ENCODE measurements at places on chromosomes 2 and 18.

DNA sequence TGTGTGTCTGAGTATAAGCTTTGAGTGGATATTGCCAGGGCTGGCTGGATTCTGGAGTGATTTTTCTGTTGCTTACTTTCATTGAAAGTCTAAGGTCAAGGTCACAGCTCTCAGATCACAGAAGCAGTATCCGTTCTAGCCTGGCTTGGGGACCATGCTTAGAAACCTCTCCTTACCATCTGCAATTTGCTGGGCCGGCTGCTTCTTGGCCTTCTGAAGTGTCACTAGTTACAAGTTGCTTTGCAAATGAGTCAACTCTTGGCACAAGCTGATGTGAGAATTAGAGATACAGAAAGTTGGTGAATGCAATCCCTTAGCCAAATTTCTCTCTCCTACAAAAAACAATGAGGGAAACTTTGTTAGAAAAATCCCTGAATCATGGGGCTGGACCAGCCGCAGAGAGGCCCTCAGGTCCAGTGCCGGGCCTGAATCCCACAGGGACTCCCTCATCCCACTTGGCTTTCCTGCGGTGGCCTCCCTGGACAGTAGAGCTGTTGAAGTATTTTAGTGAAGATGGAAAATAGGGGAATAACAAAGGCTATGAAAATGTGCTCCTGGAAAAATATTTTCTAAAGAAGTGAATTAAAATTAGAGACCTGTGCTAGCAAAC lies 92.7 kb upstream of the CNGA3 start:
- DNase-seq = no peak

DNA sequence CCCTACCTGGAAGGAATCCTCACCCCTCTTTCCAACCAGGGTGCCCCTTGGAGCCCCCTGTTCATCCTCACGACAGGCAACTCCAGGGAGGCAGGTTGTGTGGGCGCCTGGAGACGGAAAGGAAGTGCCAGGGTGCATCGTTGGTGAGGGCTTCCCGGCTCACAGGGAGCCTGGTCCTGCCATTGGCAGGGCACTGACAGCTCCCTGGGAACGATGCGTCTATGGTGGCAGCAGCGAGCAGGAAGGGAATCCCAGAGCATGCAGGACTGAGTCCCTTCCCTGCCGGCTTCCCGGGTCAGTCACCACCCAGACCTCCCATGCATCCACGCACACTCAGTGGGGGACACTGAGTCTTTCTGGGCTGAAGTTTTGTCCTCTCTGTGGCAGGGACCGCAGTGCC lies 117.6 kb downstream of the INHBB start:
- no peak for DNase-seq

GRCh38 chr18:70321616-70322015 lies 32.8 kb downstream of the SOCS6 start:
- no peak for DNase-seq

GRCh38 chr2:218252509-218253231 lies 8.1 kb upstream of the GPBAR1 start:
- DNase-seq = no peak

GRCh38 chr2:109463236-109463635 lies 150.5 kb downstream of the SEPTIN10 start:
- no peak for DNase-seq

DNA sequence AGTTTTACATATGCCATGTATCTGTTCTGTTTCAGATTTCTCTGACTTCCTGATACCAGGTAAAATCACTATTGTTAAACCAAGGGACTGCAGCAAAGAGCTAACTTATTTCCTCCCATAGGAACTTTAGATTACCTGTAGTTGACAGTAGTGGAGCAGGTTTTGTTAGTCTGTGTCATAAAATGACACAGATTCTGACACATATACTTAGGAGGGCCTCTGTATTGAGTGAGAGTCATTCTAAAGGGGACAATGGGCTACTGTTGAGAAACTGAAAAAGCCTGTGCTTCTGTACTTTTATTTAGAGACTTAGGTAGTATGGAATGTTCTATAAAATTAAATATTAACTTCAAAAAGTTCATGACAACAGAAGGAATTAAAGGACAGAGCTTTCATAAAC lies 48.2 kb downstream of the KCMF1 start:
- no peak for DNase-seq

DNA sequence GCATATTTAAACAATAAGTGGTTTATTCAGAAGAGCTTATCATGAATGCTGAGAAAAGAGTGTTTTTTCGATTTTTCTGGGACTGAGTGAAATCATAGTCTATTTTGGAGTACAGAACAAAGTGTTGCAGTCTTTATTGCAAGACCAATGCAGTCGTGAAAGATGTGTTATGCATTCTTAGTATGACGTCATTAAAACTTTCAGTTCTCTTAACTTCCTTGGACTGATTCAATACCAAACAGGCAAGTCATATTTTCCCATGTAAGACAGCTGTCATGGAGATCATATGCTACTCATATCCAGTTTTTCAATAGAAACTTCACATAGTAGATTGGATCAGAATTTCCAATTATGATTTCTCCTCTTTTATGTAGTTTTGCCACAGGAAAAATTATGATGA lies 92.6 kb downstream of the RIT2 start:
- no peak for DNase-seq

DNA sequence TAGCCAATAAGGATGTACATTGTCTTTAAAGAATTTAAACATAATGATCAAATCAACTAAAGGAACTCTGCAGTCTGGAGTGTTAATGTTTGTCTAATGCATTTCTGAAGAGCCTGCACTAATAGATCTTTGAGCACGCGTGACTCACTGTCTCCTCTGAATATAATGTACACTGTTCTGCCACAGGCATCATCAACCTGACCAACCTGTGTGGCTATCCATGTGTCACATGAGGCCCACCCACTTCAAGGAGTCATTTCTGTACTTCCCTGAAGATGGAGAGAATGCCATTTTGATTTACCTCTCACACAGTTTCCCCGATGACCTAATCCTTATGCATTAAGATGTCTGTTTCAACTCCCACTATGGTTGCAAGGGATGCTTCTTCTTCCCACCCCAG lies 434.0 kb upstream of the SPHKAP start:
- no peak for DNase-seq

- DNase-seq = no peak
Observed at GRCh38 chr18:6509417-6509816, 94.7 kb upstream of the L3MBTL4 start.

GRCh38 chr18:9135912-9136314 lies 668 bp upstream of the ANKRD12 start:
- peak; percentile 12 for DNase-seq

GRCh38 chr18:54684784-54685183 lies 93.7 kb downstream of the DYNAP start:
- DNase-seq = no peak
